NCI-H1694 (cell line): ENCODE measurements at places on chromosomes 7 and 10.

GRCh38 chr10:124697837-124698544, 46.2 kb downstream of the FAM53B start:
- no peak for DNase-seq

DNA sequence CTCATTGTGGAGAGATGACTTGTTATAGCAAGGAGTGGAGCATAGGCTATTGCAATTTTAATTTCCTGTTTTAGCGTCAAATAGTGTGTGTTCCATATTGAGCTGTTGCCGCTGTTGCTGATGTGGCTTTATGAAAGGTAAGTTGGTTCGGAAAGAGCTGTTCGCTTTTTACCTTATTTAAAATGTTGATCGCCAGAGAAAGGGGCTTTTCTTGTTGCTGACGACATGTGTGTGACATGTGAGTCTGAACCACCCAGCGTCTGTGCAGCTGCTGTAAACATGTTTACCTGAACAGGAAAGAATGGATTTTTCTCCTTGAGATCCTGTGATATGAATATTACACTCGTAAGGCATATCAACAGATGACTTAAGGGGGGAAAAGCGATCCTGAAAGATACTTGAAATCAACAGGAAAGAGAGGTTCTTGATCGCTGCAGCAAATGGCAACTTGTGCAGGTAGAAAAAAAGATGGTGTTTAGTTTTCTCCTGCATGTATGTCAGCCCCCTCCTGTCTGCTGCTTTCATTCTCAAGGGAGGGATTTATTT, 2.5 kb downstream of the ZEB1 start:
- no peak for DNase-seq

DNA sequence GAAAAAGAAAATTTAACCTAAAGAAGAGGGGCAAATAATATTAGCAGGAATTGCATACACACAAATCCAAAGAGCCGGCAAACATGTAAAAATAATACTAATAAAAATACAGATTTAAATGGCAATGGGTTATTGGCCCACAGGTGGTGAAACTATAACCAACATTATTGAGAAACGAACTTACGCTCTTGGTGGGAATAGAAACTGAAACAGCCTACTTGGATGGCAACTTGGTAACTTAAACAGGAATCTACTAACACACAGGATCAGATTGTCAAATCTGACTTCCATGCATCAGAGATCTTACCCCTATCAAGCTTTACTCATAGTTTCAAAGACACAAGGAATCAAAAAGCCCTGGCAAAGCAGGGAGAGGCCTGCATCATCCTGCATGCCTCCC, 66.5 kb downstream of the ANLN start:
- DNase-seq, result no peak

DNA sequence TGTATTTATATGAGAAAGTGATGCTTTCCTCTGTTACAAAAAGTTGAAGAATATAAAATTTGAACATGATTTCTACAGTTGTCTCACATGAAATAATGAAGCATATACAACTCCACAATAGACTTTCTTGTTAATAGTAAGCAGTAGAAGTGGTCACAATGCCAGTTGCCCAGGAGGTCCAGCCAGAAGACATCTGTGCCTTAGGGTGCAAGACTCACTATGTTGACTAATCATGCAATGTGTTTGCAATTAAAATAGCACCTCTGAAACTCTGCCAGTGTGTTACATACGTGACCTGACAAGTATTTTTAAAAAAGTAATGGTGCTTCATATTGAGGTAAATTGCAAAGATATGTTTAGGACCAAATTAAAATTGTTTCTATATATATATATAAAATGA, 547.2 kb downstream of the ETV1 start:
- no peak for DNase-seq

GRCh38 chr7:129532375-129532774, 30.0 kb downstream of the SMKR1 start:
- DNase-seq, result no peak

- no peak for DNase-seq
Observed at GRCh38 chr7:134462337-134462925, 3.5 kb upstream of the AKR1B1 start.

- DNase-seq, result no peak
Observed at GRCh38 chr7:70608229-70608628, 523.7 kb upstream of the GALNT17 start.

DNA sequence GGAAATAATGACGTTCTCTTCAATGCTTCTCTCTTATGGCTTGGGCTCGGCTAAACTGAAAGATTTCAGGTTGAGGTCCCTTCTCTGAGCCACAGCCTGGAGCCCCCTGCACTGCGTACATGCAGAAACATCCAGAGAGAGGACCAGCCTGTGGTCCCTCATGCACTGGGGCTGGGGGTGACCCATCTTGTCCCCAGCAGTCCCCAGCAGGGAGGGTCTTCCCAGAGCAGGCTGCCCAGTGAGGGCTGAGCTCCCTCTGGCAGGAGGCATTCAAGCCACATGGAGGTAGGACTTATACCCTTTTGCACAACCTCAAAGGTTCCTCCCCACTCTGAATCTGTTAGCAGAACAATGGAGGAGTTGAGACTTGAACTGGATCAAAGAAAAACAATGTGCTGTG, 7.4 kb downstream of the GDF10 start:
- no peak for DNase-seq

GRCh38 chr7:4766666-4767519, 8.5 kb upstream of the AP5Z1 start:
- DNase-seq, result no peak

DNA sequence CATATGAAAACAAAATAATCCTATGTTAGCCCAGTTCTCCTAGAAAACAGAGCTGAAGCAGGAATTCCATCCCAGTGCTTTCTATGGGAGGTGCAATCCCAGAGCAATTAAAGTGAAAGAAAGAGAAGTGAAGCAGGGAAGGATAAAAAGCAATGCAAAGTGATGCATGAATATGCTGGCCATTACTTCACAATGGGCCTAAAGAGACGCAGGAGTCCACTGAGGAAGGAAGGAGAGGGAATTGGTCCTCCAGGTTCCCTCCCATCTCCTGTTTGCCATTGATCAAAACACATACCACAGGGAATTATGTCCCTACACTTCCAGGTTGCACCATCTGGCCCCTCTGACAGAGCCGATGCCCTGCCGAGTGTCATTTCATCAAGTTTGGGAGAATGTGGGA, 392.2 kb upstream of the NFE2L3 start:
- DNase-seq, result no peak

DNA sequence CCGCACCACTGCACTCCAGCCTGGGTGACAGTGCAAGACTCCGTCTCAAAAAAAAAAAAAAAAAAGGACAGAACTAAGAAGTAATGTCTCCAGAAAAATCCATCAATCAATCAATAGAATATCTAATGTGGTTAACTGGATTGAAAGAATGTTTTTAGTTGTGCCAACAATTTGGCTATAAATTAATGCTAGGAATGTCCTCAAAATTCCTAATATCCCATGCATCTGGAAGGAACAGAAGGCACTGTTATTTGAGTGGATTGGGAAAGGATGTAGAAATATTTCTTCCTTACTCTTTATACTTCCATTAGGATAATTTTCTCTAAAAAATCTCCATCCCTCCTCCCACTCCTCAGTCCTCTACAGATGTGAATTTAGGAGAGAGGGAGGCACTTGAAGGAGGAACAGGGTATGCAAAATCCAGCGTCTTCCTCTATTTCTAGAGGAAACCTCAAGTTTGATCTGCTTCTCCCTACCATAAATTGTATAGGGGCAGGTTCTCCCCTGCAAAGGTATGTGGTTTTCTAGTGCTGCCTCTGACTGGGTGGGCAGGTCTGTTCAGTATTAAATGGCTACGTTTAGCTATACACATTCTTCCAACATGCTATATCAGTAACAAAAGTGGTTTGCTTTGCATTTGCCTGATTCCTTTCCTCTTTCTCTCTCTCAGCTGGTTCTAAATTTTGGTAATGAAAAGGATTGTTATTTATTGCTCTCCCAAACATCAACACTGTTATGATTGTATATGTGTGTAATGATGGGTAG, 54.1 kb downstream of the RNLS start:
- DNase-seq, result no peak

DNA sequence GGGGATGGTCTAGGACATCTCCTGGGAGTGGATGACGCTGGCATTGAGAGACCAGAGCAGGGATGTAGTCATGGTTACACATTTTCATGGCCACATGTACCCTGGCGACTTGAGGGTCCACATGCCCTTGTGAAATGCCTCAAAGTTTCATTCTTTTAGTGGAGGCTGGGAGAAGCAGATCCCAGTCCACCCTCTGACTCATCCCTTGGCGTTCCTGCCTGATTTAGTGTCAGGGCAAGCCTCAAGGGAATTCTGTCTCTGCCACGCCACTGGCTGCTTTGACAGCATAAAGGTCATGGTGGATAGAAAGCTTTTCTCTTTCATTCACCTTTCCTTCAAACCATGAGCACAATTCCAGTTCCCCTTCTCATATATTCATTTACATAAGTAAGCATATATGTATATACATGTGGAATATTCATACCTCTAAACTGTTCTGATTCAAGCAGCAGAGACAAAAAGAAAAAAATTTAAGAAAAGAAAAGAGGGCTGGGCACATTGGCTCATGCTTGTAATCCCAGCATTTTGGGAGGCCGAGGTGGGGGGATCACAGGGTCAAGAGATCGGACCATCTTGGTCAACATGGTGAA, 21.8 kb upstream of the KIF5B start:
- no peak for DNase-seq

- no peak for DNase-seq
Observed at GRCh38 chr7:144812379-144813283, 23.2 kb downstream of the TPK1 start.

DNA sequence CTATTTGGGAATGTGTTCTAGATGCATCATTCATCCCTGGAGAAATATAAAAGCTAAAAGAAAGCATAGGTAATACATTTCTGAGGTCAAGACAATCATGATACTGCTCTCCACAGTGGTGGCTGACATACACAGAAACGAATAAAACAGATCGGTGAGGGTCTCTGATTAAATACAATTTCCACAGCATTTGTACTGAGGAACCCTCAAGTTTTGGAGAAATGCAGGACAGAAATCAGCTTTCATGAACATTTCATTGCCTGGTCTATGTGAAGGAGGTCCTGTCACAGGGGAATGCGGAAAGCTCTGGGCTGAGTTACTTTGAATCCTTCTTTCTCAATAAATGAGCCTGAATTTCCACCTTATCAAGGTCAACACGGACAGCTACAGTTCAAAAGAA, 67.9 kb upstream of the ITGB1 start:
- DNase-seq, result no peak

DNA sequence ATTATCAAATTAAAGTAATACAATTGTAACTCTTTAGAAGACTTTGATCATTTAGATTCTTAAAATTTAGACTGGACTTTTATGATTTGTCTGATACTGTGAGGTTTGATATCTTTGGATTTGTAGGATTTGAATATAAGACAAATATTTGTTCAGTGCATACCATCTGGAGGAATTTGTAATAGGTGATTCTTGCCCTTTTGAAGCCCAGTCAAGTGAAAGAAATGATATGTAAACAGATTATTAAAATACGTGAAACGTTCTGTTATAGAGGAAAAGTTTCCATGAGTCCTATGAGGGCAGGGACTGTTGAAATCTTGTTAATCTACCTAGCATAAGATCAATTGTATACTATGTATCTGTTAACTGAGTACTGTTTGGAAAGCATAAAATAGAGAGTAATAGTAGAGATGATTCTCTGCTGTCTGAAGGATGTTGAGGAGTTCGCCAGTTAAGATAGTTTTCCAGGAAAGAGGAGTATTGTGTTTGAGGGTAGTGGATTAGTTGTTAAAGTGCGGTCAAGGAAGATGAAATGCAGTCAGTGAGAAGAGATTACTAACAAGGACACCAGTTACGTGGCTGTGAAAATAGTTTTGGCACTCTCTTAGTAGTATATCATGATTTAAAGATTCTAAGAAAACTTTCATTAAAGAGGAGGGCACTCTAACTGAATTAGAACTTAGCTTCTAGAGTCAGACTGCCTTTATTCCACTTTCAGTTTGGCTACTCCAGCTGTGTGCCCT, 14.4 kb downstream of the PDCD4 start:
- DNase-seq, result no peak

DNA sequence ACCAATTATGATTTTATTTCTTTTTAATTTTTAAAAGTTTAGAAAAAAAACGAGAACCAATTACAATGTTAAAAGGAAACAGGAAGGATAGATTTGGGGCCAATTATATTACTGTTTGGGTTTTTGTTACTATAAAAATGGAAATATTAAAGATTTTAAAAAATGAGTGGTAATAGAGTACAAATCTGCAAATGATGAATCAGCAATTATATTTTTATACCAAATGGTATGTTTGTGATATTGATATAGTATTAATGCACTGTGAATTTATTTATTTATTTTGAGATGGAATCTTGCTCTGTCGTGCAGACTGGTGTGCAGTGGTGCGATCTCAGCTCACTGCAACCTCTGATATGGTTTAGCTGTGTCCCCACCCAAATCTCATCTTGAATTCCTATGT, 11.5 kb upstream of the GARIN1A start:
- DNase-seq, result no peak
